ENCODE measurements at places on chromosomes 7 and 10. TPM values are rescaled to one million over a fixed set of nuclear protein-coding genes. Genes with fewer than 3 reads are reported as not detected.

EBF3 gene
- 1.3 TPM for total RNA-seq

CALML5 gene
- not detected for total RNA-seq

CABCOCO1 gene
- 0.28 TPM for total RNA-seq

GRCh38 chr7:132520591-132521280 lies 55.5 kb downstream of the PLXNA4 start:
- no peak for DNase-seq
- no peak overlapping the region for H3K4me3 ChIP-seq
- H3K4me1 ChIP-seq, result no peaks in the 10 kb centered on the region
- no peak overlapping the region for H3K27ac ChIP-seq

- H3K27me3 ChIP-seq, result peaks cover 2% of the 10 kb centered on the region
- H3K27ac ChIP-seq, result no peak overlapping the region
- H3K4me1 ChIP-seq, result peaks cover 34% of the 10 kb centered on the region
Measured at GRCh38 chr10:114491933-114492332, 87.6 kb upstream of the AFAP1L2 start.

DNA sequence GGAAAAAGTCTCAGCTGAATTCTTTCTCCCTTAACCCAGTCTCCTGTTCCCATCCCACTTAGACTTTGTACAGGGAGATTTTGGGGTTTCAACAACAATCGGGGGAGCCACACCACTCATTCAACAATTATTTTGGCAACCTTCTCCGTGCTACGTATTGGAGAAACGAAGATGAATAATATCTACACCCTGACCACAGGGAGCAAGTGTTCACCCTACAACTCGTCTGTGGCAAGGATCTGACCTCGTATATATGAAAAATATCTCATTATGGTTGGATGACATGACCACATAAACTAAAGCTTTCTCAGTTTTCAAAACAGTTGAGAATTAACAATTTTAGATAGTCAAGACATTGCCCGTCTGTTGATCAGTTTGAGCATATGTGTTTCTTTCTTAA lies 302.1 kb downstream of the CACNA2D1 start:
- no peak overlapping the region for H3K4me3 ChIP-seq
- no peaks in the 10 kb centered on the region for H3K27me3 ChIP-seq
- no peak for DNase-seq

GRCh38 chr10:61669161-61669725 lies 6.5 kb downstream of the CABCOCO1 start:
- no peaks in the 10 kb centered on the region for H3K36me3 ChIP-seq
- no peaks in the 10 kb centered on the region for H3K27me3 ChIP-seq
- no peak for DNase-seq
- no peak overlapping the region for H3K27ac ChIP-seq

GRCh38 chr7:134865001-134865845 lies 85.8 kb downstream of the CALD1 start:
- H3K27ac ChIP-seq, result peak overlapping the region; percentile 54
- peaks cover 2% of the 10 kb centered on the region for H3K27me3 ChIP-seq
- H3K4me1 ChIP-seq, result peaks cover 60% of the 10 kb centered on the region
- H3K4me3 ChIP-seq, result no peak overlapping the region
- H3K36me3 ChIP-seq, result peaks cover 27% of the 10 kb centered on the region

- peaks cover 8% of the 10 kb centered on the region for H3K27me3 ChIP-seq
- no peak overlapping the region for H3K4me3 ChIP-seq
- peaks cover 13% of the 10 kb centered on the region for H3K36me3 ChIP-seq
Measured at GRCh38 chr7:30869794-30870611, 41.6 kb upstream of the AQP1 start.

- no peak overlapping the region for H3K4me3 ChIP-seq
- DNase-seq, result no peak
- H3K4me1 ChIP-seq, result peaks cover 31% of the 10 kb centered on the region
- peaks cover 2% of the 10 kb centered on the region for H3K27me3 ChIP-seq
- no peaks in the 10 kb centered on the region for H3K36me3 ChIP-seq
- peak overlapping the region; percentile 57 for H3K27ac ChIP-seq
Measured at GRCh38 chr7:101933688-101934121, 116.3 kb downstream of the CUX1 start.

Data from endothelial cell (in vitro differentiated cells).